A549 treated with DMSO at 1 μM for 4 hours (cell line): ENCODE measurements at places on chromosomes 7 and 10. TPM values are rescaled to one million over a fixed set of nuclear protein-coding genes. Genes with fewer than 3 reads are reported as not detected.

Gene EBLN1
- 0.19 TPM in 1 of 5 replicates, not detected in the others for total RNA-seq

Gene AGR3
- total RNA-seq: 0.39 TPM in 1 of 5 replicates, not detected in the others

Gene FGFR2
- 0.36 to 0.52 TPM (median 0.45 TPM) in 5 replicates for total RNA-seq

Gene UPK3BL1
- total RNA-seq: 10.2 to 17.4 TPM (median 14.0 TPM) in 5 replicates

Gene PGAM2
- total RNA-seq: 0.11 TPM in 1 of 5 replicates, not detected in the others

Gene CASTOR2
- 1.8 to 3.8 TPM (median 2.7 TPM) in 5 replicates for total RNA-seq

Gene CPXM2
- 0.02 TPM in 1 of 5 replicates, not detected in the others for total RNA-seq

Gene LBX1
- total RNA-seq: not detected in 5 replicates

Gene FIGNL1
- 17.7 to 21.1 TPM (median 20.3 TPM) in 5 replicates for total RNA-seq
